MG63 (cell line): ENCODE measurements at places on chromosomes 16 and 17.

DNA sequence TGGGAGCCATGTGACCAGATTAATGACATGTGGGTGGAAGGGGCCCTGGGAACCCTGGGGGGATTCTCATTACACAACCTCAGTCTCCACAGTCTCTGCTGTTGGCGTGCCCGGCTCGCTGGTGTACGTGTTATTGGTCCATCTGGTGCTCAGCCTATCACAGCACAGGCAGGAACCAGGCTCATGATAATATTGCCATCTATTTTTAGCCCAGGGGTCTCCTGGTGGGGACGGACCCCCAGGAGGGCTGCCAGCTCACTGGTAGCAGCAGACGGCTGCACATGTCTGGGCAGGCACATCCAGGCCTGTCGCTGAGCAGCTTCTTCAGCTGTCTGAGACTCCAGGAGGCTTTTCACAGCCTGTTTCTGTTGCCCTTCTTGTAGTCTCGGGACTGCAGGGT, 123.8 kb downstream of the RAB11FIP4 start:
- no peak for DNase-seq

GRCh38 chr17:82486231-82487094, 27.9 kb downstream of the NARF start:
- no peak for DNase-seq

DNA sequence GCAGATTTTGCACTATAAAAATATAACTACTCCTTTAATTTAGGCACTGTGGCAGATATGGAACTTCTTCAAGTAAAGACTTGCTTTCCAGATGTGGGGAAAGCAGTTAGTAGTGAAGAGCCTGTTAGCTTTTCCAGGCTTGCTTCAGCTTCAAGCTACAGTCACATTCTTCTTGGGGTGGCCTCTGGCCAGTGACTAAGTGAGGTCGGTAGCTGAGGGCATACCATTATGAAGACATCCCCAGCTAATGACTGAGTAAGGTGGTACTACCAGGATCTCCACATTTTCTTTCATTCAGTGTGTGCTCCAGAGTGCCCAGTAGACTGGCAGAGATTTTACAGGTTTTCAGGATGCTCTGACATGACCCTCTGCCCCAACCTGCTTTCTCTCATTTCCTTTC, 167.1 kb upstream of the KIF2B start:
- DNase-seq, result no peak

DNA sequence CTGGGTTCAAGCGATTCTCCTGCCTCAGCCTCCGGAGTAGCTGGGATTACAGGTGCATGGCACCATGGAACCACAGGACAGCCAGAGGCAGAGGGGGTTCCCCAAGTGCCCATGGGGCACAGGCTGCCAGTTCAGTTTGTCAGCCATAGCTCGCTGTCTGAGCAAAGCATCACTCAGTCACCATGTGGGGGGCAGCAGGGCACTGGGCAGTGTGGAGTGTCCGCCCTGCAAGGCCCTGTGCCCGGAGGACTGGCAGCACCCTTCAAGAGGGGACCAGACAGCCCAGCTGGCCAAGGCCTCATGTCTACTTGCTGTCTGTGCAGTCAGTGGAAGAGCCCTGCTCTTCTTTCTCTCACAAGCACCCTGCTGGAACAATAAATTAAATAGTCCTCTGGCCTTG, 6.4 kb downstream of the ALYREF start:
- no peak for DNase-seq

DNA sequence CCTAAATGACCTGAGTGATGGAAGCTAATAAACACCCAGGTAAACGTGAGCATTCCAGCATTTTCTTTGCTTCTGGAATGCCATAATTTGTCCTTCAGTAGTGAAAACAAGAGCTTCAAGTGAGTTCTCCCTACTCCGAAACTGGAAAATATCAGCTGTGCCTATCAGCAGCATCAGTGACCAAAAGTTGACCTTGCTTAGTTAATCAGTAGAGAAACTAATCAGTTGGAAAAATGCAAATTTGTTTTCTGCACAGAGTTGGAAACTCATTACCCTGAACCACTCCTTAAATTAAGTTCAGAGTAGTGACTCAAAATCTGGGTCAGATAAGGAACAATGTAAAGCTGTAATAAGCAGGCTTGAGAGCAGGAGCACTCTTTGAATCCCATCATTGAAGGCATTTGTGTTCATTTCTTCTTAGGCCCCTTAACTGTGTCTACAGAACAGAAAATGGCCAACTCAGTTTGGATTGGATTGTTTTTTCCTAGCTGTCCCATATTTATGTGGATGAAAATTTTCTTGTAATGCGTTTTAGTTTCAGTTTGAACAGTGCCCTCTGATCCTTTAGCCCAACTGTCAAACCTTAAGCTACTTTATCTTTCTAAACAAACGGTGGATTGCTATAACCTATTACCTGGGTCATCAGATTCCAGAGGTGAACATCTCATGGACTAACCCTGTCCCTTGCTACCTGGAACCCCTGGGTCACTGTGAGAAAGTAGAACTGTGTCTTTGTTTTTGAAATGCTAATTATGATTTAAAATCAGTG, 290.4 kb downstream of the TOX3 start:
- DNase-seq, result no peak

DNA sequence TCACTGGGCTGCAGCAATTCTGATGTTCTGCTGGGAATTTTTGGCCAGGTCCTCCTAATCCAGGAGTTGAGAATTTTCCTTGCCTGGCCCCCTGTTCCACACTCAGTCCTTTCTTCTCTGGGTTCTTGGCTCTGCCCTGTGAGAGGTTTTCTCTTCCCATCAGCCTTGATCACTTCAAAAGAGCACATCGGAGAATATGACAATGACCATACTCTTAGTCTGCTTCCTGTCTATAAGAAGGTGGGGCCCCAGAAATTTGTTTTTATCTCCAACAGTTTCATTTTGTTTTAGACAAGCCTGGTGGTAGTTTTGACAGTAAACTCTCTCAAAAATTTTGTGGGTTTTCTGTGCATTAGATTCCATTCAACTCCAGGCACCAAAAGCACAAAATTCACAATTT, 70.7 kb downstream of the C17orf67 start:
- DNase-seq, result no peak

GRCh38 chr17:81341516-81342268, 46.6 kb upstream of the SLC38A10 start:
- no peak for DNase-seq

- DNase-seq, result no peak
Observed at GRCh38 chr17:33545124-33545523, 252.0 kb upstream of the ASIC2 start.

- no peak for DNase-seq
Observed at GRCh38 chr17:81906476-81907218, 4.6 kb downstream of the PCYT2 start.

GRCh38 chr16:51629576-51629975, 478.5 kb upstream of the SALL1 start:
- no peak for DNase-seq

- DNase-seq, result no peak
Observed at GRCh38 chr16:52584354-52585320, 37.7 kb upstream of the TOX3 start.

GRCh38 chr16:56279132-56279531, 87.8 kb downstream of the GNAO1 start:
- DNase-seq, result no peak
